ENCODE measurements at places on chromosomes 7 and 10. TPM values are rescaled to one million over a fixed set of nuclear protein-coding genes. Genes with fewer than 3 reads are reported as not detected.

Gene GLCCI1
- 2.2 TPM for total RNA-seq

Gene FAM241B
- total RNA-seq: 0.45 TPM

Gene CNPY1
- total RNA-seq: not detected

Gene NT5C2
- 27.1 TPM for total RNA-seq

Measured in bronchus fibroblast of lung (primary cell).